ENCODE measurements at places on chromosomes 7 and 10.

DNA sequence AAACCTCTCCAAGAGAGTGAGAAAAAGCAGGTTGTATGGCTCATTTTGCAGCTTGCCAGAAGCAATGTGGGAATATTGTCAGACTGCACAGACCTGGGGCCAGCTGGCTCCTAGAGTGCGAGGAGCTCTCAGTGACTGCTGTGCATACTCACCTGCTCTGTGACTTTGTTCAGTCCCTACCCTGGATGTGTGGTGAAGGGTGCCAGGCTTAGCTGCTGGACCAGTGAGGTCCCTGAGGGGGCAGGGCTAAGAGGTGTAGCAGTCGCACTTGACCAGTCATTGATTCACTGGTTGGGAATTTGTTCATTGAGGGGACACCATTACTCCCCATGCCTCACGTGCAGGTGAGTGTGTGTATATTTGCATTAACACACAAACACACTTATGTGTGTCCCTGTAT, 60.1 kb downstream of the IKZF1 start:
- DNase-seq, result no peak

GRCh38 chr7:40885503-40885902, 750.7 kb downstream of the SUGCT start:
- no peak for DNase-seq

GRCh38 chr7:84274029-84274638, 79.5 kb upstream of the SEMA3A start:
- no peak for DNase-seq

- DNase-seq, result no peak
Measured at GRCh38 chr10:58967551-58968388, 208.7 kb upstream of the PHYHIPL start.

DNA sequence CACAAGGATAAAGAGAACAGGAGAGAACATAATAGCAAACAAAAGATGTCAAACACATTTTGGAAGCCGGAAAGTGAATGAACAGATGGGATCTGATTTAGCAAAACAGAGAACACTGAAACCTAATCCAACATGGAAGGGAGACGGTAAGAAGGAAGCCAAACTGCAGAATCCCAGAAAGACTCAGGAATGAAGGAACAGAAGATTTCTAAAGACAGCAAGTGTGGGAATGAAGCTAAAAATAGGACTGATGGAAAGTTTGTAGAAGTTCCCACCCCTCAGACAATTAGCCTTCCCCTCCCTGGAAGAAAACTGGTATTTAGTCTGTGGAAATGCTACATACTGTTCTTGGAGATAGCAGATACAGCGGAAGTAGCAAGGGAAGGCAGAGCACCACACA, 40.8 kb downstream of the SLC16A12 start:
- no peak for DNase-seq

DNA sequence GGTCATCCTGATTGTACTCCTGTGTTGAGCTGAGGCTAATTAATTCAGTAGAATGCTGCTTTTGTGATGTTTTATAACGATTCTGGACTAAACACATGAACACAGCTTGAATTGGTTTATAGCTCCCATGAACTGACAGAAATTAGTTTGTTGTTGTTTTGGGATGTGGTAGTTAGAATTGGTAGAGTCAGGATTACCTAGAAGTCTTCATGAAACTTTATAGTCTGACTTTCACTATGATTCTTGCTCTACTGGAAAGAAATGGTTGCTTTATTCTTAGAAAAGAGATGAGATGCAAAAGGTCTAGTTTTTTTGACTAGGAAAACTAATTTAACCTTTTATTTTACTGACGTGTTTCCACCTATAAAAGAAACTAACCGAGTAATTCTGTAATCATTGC, 23.4 kb upstream of the TRUB1 start:
- DNase-seq, result no peak

GRCh38 chr7:6443372-6443941, 4.3 kb downstream of the DAGLB start:
- DNase-seq, result no peak

GRCh38 chr7:409339-410281, 110.0 kb downstream of the PDGFA start:
- no peak for DNase-seq

DNA sequence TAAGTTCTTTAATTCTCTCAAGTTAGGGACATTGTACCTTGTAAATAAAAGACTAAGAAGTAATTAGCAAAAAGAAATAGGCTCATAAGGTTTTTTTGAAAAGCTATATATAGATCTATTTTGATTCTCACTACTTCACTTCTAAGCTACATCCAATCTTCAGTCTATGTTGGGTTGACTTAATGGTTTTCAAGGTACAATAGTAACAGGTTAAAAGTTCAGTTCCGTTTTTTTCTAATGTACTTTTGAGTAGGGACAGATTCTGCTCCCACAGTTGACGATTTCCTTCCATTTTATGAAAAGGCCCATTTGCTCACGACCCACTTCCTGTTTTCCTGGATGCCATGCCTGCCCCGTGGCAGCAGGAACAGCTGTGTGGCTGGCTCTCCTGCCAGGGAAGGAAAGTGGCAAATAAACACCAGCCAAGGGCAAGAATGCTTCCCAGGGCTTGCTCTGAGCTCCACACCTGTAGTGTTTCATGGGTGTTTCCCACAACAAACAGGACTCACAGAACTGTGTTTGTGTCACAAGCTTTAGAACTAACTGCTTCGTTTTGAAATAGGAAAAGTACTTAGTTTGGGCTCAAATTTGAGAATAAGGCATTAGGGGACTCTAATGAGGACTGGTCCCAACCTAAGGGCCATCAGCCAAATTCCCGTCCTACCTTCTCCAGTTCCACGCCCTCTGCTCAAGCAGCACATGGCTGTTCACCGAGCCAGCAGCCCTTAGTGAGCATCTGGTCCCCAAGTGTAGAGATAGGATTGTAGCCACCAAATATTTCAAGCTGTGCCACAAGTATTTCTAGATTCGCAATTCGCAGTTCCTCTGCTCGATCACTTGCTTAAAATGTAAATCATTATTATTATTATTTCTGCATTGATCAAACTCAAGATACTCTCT, 240.7 kb downstream of the COBL start:
- no peak for DNase-seq

DNA sequence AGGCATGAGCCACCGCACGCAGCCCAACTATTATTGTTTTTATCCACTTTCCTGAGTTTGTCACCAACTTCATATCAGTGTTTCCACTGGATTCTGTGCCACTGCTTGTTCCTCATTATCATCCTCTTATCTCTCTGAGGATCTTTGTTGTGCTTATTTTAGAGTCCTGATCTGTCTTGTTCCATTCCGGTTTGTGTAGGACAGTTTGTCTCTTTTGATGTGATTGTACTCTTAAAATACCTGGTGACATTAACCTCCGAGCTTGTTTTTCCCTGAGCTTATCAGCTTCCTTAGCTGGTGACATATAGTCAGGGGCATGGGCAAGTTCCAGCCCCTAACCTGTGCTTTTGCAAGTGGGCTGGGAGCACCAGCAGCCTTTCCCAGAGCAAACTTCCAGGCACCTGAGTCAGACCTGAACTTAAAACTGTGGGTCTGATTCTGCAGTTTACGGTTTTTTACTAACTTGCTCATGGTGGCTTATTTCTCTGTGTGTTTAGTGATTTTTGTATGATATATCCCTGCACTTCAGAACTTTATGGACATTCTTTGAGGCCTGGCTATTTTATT, 23.1 kb upstream of the FMC1 start:
- DNase-seq, result no peak

DNA sequence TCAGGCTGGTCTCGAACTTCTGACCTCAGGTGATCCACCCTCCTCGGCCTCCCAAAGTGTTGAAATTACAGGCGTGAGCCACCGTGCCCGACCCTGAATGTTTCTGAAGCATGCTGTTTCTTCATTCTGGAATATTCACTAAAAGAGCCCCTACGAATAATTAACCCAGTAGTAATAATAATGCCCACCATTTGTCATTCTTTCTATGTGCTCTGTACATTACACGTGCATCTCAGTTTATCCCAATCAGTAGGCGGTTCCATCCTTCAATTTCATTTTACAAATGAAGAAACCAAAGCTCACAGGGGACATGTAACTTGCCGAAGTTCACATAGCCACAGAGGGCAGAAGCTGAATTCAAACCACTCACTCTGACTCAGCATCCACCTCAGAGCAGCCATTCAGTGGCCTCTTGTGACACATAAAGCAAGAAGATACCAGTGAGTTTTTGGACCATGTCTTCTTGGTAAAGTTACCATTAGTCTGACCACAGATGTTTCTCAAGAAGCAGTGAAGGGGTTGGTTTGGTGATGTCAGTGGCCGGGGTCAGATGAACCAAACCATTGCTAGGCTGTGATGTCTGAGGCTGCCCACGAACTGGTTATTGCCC, 71.9 kb upstream of the DUSP5 start:
- DNase-seq, result no peak

- no peak for DNase-seq
Measured at GRCh38 chr10:50379616-50380015, 128.3 kb upstream of the ASAH2 start.

DNA sequence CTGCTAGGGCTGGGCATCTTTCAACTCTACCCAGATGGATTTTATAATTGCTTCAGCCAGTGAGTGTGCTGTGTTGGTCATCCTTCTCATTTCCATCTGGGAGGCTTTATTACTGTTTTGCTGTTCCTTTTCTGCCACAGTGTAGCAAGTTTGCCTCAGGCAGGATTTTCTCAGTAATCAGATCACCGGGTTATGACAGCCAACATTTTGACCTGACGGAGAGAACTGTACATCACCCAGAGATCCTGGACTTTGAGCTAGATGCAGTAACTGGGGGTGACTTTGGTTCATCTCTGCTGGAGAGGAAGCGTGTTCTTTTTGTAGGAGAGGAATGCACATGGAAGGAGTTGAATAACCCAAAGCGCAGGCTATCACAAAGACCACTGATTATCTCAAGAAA, 111.8 kb upstream of the AGR3 start:
- DNase-seq, result no peak

DNA sequence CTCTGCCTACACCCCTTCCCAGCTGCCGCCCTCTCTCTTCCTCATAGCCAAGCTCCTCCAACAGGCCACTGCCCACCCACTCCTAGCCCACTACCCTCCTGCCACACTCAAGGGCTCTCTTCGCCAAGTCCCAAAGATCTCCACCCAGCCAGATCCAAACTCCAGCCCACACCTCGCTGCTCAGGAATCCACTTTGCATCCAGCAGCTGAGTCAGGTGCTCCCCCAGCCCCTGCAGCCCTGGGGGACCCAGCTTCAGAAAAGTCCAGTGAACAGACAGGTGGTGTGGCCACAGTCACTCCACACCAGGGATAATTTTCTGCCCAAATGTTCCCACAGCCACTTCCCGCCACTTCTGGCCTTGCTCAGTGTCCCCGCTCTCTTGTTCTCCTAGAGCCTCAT, 10.9 kb downstream of the OGDHL start:
- no peak for DNase-seq

DNA sequence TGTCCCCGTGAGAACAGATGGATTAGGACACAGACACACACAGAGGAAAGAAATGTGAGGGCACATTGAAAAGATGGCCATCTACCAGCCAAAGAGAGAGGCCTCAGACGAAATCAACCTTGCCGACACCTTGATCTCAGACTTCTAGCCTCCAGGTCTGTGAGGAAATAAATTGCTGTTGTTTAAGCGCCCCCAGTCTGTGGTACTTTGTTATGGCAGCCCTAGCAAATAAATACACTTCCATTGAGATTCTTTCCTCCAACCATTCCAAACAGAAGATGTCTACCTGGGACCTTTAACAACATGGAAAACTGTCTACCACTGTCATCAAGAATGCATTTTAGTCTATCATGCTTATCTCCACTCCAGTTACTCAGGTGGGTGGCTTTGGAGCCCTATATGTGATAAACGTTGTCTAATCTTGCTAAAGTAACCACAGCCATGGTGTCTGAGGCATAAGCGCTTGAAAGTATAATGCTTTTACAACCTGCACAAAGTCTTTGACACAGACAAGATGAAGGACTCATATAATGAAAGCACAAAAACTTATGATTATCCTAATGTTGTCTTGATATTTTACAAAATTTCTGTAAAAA, 244.3 kb downstream of the MTERF1 start:
- no peak for DNase-seq

Data from stimulated activated CD4-positive, alpha-beta T cell treated with anti-CD3 and anti-CD28 coated beads, TNF-alpha, amount 100 ng/mL, for 4 hours (primary cell).